ENCODE measurements at places on chromosomes 2 and 18.

DNA sequence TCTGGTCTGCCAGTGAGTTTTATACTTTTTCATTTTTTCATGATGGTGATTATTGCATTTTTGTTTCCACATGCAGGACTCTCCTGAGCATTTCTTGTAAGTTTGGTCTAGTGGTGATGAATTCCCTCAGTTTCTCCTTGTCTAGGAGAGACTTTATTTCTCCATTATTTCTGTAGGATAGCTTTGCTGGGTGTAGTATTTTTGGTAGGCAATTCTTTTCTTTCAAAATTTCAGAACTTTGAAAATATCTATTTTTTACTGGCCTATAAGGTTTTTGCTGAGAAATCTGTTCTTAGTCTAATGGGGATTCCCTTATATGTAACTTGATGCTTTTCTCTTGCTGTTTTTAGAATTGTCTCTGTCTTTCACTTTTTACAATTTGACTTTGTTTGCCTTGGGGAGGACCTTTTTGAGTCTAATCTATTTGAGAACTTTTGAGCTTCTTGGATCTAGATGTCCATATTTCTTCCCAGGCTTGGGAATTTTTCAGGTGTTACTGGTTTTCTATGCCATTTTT is 149.1 kb downstream of the UBR3 start:
- DNase-seq, result no peak

DNA sequence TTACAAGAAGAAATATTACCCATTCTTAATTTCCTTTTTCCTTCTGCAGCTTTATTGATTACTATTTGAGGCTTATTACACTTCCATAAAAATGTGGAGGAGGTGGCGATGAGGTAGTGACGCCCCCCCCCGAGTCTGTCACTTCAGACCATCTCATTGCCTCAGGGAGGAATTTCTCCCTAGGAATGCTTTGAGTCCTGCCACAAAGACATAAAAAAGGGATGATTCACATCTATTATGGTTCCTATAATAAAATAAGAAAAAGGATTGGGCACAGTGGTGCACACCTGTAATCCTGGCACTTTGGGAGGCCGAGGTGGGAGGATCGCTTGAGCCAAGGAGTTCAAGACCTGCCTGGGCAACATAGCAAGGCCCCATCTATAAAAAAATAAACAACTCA is 93.7 kb downstream of the AOX1 start:
- DNase-seq, result no peak

GRCh38 chr2:119630121-119630520 is 48.9 kb upstream of the TMEM177 start:
- no peak for DNase-seq

- no peak for DNase-seq
These were observed 31.6 kb downstream of the GBX2 start for GRCh38 chr2:236136538-236136937.

DNA sequence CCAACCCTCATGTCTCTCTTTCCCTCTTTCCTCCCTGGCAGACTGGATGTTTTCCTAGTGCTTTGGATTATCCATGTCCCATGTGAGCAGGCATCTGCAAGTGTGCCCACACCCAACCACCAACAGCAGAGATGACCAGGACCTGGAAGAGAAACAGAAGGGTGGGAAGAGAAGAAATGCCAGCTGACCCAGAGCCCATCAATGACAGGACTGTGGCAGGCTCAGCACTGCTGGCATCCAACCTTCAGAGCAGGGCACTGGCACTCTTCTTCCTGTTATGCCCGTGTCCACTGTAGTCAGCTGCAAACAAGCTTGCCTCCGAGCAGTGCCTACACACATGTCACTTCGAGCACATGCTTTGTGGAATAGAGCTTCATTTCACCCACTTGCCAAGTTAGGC is 121.1 kb downstream of the TANC1 start:
- DNase-seq, result no peak

- peak; percentile 49 for DNase-seq
These were observed 91.5 kb downstream of the MREG start for GRCh38 chr2:215921895-215922294.

DNA sequence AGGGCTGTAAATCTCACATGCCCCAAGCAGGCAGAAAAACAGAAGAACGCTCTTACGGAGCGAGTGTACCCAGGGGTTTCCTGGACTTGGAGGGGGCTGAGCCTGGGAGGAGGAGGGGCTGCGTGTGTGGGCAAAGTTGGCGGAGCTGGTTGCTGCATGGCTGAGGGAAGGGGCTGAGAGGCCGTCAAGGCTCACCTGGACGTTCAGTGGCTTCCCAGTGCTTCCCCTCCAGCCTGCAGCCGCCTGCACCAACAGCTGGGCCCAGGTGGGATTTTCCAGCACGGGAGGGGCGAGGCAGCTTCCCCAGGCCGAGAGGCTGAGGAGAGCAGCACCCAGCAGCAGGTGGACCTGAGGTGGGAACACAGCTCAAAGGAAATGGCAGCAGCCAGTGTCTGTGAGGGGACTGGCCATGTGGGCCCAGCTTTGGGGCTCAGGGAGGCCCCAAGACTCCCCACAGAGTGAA is 70.6 kb upstream of the CTDP1 start:
- DNase-seq, result no peak

DNA sequence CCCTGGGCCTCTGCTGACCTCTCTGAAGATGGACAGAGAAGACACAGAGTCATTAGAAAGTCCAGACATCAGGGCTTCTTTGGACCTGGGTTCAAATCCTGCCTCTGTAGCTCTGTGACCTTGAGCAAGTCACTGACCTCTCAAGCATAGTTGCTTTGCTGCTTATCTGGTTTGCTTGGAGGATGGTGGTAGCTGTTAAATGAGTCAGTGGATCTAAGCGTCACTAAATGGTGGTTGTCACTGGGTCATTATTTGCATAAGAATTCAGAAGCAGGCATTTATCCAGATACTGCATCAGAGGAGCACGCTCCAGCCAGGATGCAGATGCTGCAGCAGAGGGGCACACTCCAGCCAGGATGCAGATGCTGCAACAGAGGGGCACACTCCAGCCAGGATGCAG is 229.2 kb downstream of the GLI2 start:
- no peak for DNase-seq
